IMR-90 (cell line): ENCODE measurements at places on chromosomes 13 and 19. TPM values are rescaled to one million over a fixed set of nuclear protein-coding genes. Genes with fewer than 3 reads are reported as not detected.
A peak's percentile ranks its signal among the peaks of the same experiment; 100 is the strongest.

Gene DCLK1
- total RNA-seq, result under 0.01 TPM in 2 replicates

Gene MATK
- total RNA-seq, result not detected in 2 replicates

Gene DMWD
- total RNA-seq, result 9.7 and 10.0 TPM in 2 replicates

DNA sequence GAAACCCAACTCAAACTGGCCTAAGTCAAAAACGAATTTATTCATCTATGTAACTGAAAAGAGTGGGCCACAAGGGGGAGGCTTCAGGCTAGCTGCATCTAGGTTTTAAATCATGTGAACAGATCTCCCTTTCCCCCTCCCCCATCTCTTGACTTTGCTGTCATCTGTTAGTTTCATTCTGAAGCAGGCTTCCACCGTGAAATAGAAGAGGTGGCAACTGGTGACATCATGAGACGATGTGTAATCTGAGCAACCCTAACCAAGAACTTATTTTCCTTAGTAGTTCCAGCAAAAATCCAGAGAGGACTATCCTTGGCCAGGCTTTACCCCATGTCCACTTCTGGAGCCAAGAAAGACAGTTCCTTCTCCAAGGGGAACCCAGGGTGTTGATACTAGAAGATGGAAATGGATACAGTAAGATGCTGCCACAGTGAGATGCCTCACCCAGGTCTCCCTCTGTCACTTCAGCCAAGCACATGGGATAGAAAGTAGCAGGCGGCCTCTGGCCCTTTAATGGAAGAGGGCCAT, 9.4 kb downstream of the SAMD4B start:
- peak; percentile 28 for DNase-seq
